Caki2 (cell line): ENCODE measurements at places on chromosomes 2 and 18.
A peak's percentile ranks its signal among the peaks of the same experiment; 100 is the strongest.

DNA sequence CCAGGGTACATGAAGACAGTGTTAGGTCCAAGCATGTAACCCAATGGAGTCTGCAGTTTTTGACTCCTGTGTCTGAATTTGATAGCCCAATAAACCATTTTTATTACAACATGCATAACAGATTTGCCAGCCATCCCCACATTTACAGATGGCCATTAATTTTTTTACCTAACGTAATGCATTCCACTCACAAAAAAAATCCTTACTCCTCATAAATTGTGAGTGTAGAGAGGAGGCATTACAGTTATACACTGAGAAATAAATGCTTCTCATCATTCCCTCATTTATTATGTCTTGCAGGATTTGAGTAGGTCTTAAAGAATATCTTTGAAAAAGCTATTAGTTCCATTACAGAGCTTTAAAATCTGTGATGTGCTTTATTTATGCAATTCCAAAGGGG lies 193.8 kb downstream of the CMPK2 start:
- DNase-seq, result no peak

- no peak for DNase-seq
Measured at GRCh38 chr18:28189400-28190239, 12.7 kb upstream of the CDH2 start.

DNA sequence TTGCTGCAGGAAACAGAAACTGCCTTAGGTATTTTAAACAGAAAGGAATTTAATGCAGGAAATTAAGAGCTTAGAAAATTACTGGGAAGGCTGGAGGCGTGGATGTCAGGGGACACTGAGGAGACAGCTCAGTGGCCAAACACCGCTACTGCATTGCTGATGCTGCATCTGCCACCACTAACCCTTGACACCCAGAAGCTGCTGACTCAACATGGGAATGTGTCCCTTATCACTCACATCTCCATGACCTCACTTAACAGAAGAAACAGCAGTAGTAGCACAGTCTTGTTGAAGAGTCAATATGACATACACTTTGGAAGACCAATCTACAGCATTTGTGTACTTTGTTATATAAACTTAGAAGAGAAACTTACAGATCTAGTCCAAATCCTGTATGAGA lies 906.1 kb downstream of the SLC4A3 start:
- DNase-seq, result peak; percentile 73

DNA sequence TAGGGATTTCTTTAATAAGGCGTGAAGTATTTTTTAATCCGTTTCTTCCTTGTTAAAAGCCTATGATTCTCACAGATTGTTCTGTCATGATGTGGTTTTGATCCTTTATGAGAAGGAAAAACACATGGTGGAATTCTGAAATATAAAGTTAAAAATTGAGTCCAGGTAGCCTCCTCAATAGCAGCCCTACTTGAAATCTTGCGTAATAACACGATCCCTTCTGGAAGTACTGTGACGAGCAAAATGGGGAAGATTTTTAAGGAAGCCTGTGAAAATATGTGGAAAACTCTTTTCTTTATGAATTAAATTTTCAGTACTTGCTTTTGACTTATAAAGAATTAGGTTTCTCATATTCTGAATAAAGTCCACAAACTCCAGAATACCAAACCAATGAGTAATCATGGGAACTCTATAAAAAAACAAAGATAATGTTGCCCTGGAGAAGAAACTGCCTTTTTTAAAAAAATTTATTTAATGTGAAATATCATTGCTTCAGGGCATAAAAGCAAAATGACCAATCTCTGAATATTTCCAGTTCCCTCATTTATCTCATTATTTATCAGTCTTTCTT lies 476.4 kb upstream of the ZEB2 start:
- DNase-seq, result no peak

GRCh38 chr2:112031473-112032223 lies 23.4 kb upstream of the TMEM87B start:
- DNase-seq, result peak; percentile 36

DNA sequence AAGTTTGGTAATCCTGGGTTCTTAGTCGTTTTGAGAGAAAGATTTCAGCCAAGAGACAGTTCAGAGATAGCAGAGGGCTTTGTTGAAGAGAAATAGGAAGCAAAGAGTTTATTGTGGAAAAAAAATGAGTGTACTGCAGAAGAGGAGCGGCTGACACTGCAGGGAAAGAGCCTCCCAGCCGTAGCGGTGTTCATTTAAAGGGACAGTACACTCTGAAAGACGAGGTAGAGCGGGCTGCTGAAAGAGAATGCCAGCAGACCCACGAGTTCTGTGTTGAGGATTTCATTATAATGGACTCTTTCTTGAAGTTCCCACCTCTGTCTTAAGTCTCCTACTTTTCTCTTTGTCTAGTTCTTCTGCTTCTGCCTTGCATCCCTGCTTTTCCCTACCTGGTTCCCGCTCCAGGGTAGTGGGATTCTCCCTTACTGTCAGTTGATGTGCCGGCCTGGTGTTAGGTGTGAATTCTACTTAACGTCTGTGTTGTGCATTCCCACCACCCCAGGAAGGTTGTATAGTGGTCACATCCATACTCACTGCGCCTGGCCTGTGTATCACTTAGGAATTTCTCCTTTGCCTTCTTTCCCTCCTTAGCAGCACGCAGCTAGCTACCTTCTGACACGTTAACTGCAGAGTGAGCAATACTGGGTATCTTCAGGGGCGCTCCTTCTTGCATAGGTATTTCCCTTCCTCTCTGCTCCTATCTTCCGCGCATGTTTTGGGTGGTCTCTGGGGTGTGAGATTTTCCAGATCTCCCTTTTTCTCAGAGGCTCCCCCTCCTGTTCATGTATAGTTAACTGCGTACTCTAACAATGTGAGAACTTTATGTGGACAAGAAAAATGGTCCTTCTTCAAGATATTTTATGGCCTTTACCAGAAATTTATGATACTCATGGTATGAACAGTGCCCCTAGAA lies 164.5 kb downstream of the PTH2R start:
- no peak for DNase-seq

GRCh38 chr18:58856881-58857280 lies 7.8 kb upstream of the ZNF532 start:
- no peak for DNase-seq

DNA sequence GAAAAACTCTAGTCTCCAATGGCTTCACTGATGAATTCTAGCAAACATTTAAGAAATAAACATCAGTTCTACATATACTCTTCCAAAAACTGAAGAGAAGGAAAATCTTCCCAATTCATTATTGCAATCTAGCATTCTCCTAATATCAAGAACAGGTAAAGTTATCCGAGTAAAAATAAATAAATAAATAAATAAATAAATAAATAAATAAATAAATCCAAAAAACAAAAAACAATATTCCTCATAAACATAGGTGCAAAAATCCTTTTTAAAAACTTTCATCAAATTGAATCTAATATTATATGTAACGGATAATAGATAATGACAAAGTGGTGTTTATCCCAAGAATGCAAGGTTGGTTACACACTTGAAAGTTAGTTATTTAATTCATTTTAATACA lies 58.4 kb upstream of the TMEM247 start:
- no peak for DNase-seq

DNA sequence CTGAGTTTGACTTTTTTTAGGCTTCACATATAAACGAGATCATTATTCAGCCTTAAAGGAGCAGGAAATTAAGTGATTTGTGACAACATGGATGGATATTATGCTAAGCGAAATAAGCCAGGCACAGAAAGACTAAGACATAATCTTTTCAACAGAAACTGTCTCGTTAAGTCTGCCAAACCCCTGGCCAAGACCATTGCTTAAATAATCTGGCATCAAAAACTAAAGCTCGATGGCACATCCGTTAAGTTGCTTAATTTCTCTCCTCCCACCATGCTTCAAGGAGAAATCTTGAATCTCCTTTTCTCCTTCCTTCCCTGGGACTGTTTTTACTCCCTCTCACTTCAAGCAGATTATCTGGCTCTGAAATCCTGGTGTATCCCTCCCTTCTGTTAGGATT lies 140.3 kb downstream of the GALNT14 start:
- DNase-seq, result no peak

DNA sequence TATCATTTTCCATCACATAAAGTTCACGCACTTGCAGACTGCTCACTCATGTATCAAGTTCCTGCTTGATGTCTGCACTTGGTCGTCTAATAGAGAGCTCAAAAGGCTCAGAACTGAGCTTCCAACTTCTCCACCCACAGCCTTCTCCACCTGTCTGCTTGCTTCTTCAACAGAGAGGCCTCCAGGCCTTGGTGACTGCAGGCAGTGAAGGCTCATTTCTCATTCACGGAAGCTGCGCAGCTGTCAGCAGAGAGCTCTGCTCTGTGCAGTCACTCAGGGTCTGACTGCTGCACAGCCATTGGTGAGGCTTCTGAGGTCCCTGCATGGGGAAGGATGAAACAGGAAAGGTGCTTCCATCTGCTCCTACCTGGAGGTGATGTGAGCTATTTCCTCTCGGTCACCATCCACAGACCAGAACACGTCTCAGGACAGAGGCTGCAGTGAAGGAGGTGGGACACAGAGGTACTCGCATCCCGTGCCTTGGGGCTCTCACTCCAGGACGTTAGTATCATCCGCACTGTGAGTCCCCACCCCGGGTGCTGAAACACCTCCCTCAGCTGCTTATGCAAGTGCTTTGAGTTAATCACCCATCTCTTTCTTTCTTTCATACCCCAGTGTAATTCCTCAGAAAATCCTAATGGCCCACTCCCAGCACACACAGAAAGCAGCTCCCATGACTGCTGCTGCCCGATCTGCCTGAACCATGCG lies 126.2 kb downstream of the TMEM18 start:
- DNase-seq, result no peak

DNA sequence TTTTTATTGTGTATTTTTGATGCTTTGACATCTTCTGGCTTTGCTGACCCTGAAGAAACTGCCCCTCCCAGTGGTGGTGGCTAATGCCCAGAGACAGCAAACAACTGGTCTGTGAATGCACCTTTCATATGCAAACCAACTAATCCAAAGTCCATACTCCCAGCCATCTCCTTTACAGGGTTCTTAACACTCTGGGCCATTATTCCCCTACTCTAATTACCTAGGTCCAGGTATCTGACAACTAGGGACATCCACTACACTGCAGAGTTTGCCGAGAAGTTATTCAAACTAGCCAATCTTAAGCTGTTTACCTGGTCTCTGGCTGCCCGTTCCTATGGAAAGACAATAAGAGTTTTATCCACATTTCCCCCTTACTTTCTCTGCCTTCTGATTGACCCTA lies 73.6 kb downstream of the FSHR start:
- DNase-seq, result no peak

DNA sequence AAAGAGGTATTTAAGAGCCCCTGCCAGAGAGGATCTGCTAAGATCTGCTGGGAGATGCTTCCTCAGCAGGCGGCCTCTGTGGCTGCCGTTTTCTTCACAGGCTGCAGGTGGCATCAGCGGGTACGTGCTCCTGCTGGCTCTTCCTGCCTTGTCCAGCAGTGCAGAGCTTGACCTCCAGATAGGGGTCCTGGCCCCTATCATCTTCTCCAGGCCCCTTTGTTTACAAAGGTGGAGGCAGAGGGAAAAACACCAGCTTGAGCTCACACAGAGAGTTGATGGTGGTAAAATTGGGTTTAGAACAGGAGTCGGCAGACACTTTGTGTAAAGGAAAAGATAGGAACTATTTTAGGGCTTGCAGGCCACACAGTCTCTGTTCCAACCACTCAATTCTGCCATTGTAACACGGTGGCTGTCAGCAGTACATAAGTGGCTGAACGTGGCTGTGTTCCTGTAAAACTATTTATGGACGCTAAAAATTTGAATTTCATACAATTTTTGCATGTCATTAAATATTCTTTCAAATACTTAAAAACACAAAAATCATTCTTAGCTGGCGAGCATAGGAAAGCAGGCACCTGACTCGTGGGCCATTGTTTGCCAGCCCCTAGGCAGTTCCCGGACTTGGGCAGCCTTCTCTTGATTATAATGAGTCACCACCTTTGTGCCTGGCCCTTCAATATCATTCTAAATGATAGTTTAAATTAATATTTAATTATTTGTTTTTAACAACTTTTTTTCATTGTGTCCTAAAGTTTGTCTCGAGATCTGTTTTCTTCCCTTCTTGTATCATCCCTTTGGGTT lies 98.2 kb upstream of the B3GNT7 start:
- DNase-seq, result peak; percentile 61

DNA sequence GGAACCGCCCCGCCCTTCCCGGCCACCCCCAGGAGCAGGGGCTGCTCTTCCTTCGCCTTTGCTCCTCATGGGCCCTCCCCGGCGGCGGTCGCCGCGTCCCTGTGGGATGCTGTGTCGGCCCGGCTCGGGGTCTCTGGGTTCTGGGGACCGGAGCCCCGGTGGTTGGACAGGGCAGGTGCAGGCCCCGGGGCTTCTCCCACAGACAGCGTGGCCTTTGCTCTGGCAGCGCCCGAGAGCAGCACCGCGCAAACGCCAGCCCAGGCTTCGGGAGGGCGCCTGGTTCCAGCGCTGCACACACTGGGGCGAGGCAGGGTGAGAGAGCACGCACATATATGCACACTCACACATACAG lies 9.0 kb upstream of the KCNG2 start:
- DNase-seq, result no peak

GRCh38 chr2:98522854-98523253 lies 78.2 kb downstream of the INPP4A start:
- DNase-seq, result no peak

DNA sequence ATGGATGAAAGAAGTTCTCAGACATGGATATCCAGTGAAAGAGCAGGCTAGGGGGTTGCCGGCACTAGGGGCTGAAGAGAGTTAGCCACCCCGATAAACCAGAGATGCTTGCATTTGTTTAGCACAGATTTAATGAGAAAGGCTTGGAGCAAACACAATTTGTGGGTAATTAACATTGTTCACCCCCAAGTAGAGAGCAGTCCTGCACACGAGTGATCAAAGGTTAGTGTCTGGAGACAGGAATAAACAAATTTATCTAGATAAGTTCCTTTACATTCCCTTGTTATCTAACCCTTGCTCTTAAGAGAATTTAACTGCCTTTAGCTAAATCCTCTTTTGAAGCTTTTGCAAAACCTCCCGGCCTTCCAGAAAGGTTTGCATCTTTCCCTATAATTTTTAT lies 23.9 kb downstream of the HTR2B start:
- no peak for DNase-seq

DNA sequence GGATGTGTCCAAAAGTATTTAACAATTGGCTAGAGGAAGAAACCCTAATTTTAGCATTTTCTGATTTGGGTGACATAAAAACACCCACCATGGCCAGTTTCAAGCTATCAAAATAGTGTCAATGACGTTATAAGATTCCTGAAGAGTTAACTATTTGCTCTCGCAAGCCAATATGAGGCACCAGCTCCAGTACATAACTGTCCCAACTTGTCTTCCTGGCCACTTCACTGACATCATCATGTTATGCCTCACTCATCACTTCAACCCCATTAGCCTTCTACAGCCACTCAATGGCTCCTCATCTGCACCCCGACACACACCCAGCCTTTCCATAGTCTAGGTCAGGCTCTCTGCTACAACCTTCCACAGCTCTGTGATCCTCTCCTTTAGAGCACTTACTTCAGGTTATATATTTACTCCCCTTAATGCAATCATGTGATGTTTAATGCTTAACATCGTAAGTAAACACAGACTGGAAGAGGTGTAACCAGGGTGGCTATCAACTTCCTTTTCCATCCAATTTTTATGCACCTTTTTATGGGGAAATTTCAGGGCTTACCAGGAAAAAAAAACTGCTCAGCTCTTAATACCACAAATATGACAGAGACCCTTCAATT lies 158.7 kb downstream of the VWC2L start:
- peak; percentile 6 for DNase-seq
